ENCODE measurements at places on chromosomes 3 and 15.

DNA sequence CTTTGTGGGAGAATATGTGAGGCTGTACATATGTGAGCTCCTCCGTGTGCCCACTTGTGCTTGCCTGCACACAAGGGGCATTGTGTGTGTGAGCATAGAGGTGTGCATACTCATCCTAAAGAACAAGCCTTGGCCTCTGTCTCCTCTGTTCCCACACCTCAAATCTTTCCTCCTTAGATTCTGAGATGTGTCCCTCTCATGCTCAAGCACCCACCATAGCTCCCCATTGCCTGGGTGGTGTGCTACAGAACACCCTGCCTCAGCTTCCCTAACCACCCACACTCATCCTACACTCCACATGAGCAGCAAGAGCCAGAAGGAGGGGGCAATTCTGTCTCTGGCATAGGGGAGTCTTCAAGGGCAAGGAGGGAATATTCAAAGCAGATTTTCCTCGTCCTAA is 27.7 kb downstream of the LINGO1 start:
- no peak for DNase-seq

- DNase-seq, result no peak
Observed at GRCh38 chr3:39254806-39255449, 24.9 kb downstream of the CX3CR1 start.

DNA sequence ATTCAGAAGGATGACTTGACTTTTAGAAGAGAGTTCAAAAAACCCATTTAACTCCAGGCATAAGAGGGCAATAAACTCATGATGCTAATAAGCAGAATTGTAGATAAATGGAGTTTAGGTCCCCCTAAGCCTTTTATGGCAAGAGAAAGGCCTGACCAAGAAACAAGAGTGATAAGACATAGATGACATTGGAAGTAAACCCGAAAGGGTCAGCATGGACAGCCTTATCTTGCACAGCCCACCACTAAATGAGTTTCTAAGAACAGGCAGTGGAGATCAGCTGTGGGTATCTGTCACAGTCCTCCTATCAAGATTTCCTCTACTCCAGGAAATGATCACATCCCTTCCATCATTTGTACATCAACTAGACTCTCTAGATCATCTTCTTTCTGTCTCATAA is 457.9 kb upstream of the ADAMTS9 start:
- no peak for DNase-seq

GRCh38 chr3:78919021-78919755 is 848.6 kb downstream of the ROBO1 start:
- no peak for DNase-seq

- DNase-seq, result no peak
Observed at GRCh38 chr15:34239151-34239808, 14.5 kb downstream of the EMC4 start.

GRCh38 chr3:58116161-58116955 is 94.4 kb downstream of the DNASE1L3 start:
- DNase-seq, result no peak

DNA sequence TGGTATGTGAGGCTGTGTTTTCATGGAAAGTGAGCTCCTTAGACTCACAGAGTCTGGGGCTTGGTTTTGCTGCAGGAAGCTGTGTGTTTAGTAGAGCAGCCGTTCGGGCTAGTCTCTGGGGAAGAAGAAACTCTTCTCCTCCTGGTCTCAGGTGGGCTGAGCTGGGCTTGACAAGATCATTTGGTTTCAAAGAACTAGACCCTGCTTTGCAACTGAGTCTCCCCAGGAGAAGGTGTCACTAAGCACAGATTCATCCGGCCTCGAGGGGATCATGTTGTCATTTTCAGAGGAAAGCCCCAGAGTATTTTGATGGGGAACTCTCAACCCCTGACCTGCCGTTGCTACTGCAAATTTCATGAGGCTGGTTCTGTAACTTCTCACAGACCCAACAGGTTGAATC is 188.5 kb downstream of the FAM43A start:
- no peak for DNase-seq

Measured in stimulated activated CD8-positive, alpha-beta memory T cell treated with anti-CD3 and anti-CD28 coated beads, Interleukin-4, amount 100 ng/mL, for 1 hour (primary cell).